ENCODE measurements at places on chromosomes 4 and X.

DNA sequence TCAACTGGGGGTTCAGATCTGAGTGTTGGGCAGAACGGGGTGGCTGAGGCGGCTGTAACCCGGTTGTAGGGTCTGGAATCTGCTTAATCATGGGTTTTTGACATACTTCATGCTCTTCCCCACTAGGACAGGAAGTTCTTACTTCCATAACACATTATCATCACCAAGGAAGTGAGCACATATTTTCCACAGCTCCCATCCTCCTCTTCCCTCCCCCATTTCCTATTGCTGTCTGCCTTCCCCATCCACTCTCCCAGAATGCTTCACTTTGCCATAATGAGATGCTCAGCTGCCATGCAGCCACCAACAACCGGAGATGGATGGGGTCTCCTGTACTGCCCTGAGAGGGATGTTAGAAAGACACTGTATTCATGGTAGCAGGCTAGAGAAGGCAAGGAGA, 6.4 kb upstream of the DCUN1D4 start:
- peak; percentile 51 for DNase-seq

DNA sequence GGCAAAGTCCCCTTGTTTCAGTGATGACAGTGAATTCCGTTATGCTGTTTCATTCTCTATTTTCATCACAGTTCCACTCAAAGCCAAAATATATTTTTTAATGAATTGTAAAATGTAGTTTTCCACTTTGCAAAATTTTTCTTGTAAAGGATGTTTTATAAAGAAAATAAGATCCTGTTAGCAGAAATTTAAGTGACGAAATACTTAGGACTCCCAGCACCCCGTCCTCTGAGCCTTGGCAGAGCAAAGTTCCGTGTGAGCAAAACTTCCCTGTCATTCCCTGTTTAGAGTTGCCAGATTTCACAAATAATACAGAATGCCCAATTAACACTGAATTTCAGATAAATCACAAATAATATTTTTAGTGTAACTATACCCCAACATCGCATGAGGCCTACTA, 81.0 kb upstream of the RBPJ start:
- no peak for DNase-seq

DNA sequence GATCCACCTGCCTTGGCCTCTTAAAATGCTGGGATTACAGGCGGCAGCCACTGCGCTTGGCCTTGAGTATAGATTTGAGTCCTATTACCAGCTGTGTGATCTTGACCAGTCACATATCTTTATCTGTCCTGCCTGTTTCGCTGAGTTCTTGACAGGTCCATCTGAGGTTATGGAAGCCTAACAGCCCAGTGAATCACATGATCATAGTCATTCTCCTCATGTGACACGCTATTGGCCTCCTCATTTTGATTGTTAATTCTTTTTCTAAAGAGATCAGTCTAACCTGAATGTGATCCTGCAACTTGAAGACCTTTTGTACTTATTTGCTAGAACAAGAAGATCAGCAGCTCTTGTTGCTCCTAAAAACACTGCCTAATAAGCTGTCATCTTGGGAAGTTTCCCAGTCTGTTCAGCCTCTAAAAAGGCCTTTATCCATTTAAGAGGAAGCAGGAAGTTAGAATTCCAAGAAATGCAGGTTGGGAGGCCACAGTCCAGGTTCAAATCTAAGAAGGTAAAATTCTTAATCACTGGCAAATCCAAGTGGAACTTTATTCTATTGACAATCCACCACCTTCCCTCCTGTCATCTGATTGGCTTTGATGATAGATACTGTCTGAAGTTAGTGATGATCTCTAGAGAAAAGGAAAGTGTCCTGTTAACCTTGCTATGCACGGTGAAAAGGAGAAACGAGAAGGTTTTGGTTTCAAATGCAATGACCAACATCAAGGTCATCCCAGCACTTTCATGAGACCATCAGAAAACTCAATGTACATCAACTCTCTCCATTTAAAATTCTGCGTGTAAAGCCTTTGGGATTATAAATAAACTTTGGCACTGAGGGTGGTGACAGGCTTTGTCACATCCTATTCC, 86.9 kb downstream of the CHRNA9 start:
- no peak for DNase-seq

DNA sequence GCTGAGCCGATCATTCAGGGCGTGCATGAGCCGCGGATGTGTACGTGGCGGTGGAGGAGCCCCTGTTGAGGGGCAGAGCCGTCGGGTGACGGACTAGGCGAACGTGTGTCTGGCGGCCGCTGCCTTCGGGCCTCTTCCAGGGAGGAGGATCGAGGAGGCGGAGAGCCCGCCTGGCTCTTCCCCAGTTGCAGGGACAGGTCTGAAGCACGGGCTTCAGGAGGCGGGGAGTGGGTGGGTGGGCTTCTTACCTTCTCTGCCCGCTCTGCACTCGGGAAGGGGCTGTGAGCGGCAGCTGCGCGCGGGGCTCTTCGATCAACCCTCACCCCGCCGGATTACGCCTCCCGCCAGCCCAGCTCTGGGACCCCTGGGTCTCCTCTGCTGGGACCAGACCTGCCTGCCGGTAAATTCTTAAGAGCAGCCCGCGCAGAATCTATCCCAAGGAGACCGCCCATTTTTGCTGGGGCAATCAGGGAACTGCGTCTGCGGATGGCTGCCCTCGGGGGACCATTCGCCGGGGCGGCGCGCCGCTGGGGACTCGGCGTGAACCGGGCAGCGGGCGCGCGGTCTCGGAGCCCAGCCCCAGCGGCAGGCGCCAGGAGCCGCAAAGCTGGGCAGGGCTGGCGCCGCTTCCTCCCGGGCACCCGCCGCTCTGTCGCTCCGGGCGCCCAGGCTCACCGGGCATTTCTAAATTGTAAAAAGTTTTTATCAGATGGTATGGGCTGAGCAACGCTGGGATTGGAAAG, 4.9 kb downstream of the PLAC8 start:
- peak; percentile 75 for DNase-seq

- no peak for DNase-seq
Observed at GRCh38 chr4:61254406-61254805, 54.3 kb downstream of the ADGRL3 start.

DNA sequence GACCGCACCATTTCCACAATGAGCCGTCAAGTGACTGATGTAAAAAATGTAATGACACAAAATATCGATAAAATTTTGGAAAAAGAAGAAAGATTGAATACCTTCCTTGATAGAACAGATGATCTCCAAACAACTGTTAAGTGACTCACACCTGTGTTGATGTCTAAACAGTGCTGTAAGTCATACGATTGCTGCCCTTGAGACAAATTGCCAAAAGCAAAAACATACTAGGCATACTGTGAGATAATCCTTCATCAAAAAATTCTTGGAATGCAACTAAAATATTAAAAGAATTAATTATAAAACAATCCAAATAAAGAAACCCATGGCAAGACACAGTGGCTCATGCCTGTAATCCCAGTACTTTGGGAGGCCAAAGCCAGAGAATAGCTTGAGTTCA, 53.4 kb downstream of the HNRNPD start:
- no peak for DNase-seq

- DNase-seq = peak; percentile 46
Observed at GRCh38 chr4:94621491-94622080, 136.2 kb upstream of the BMPR1B start.

Data from BE2C (cell line).